Urinary bladder (tissue), 4 donors: ENCODE measurements at places on chromosomes 11 and 22. TPM values are rescaled to one million over a fixed set of nuclear protein-coding genes. Genes with fewer than 3 reads are reported as not detected.

DNA sequence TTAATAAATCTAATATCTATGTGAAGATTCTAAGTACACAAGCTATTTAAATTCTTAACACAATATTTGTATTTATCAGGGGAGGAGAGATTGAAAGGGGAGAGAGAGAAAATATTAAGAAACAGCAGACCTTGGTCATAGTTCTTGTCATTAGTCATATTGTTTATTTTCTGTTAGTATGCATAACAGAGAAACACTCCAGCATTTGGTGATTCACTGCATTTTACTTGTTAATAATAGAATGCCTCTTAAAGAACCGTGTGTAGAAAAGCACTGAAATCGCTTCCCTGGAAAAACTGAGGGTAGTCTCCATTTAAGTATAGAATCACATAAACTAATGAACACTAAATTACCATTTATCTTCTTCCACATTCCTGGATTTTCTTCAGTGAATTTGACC is 122.7 kb upstream of the TRPC6 start:
- no peak for DNase-seq

The TRPM5 gene
- 0.11 TPM for total RNA-seq

GRCh38 chr11:32333320-32333991 is 101.9 kb downstream of the WT1 start:
- no peak for DNase-seq

The PATE4 gene
- total RNA-seq, result not detected

- DNase-seq, result no peak
These were observed 27.3 kb downstream of the PARVB start for GRCh38 chr22:44051358-44051757.

DNA sequence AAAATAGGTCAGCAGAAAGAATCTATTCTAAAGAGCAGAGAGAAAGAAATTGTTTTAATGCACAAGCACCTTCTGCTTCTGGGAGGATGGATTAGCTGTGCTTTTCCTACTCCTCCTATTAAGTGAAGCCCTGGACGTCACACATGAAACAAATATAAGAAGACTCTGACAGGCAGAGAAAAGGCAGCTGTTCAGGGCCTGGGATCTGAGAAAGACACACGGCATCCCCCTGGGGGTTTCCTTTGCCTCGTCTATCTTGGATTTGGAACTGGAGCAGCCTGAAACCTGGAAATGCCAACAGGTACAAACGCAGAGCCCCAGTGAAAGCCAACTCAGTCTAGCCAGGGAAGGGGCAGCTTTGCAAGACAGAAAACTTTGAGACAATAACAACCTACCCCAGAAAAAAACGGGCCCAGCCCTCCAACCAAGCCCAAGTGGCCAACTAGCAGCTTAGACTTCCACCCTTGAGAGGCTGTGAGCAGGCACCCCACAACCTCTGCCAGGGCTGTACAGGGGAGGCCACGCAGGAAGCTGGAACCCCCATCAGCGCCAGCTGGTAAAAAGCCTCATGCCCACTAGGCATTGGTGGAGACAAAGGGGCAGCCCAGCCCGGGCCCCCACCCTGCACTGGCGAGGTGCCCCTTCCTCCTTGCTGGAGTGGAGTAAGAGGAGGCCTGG is 7.3 kb downstream of the CERK start:
- DNase-seq, result no peak

The OR51B2 gene
- 1.7 TPM for total RNA-seq

The LRRC74B gene
- not detected for total RNA-seq

- no peak for DNase-seq
These were observed 456.9 kb downstream of the BRD1 start for GRCh38 chr22:49370627-49371301.

- no peak for DNase-seq
These were observed 40.8 kb upstream of the ACCSL start for GRCh38 chr11:44006917-44007361.

GRCh38 chr11:31812383-31813381 is 1.6 kb upstream of the PAX6 start:
- DNase-seq, result no peak

DNA sequence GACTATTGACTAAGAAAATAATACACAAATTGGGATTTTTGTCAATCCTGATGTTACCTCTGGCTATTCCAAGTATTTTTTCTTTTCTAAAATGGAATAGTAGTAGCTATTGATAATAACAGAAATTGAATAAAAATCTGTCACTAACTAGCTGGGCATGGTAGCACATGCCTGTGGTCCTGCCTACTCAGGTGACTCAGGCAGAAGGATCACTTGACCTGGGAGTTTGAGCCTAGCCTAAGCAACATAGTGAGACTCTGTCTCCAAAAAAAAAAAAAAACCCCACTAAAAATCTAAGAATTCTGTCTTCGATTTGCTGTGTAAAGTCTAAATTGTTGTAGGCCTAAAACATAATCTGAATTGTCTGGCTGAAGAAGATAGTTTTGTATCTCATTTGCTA is 42.2 kb downstream of the FAM118A start:
- DNase-seq, result no peak

DNA sequence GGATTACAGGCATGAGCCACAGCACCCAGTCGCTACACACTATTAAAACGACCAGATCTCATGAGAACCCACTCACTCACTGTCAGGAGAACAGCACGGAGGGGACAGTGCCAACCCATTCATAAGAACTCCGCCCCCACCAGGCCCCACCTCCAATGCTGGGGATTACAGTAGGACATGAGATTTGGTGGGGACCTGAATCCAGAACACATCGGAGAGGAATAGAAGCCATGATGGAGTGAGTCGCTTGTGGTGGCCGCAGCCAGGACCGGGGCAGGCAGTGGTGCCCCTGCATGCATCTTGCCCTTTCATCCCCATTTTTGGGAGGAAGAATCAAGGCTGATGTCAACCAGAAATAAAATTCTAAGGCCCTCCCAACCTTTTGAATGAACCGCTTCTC is 8.7 kb downstream of the NADSYN1 start:
- no peak for DNase-seq

- DNase-seq, result no peak
These were observed 9.5 kb downstream of the GNB1L start for GRCh38 chr22:19845054-19845722.

The ZW10 gene
- 28.0 TPM for total RNA-seq

GRCh38 chr11:61975638-61976419 is 8.4 kb upstream of the FTH1 start:
- no peak for DNase-seq

GRCh38 chr11:74205181-74205580 is 34.1 kb downstream of the PPME1 start:
- DNase-seq, result no peak

GRCh38 chr11:60948250-60948649 is 3.7 kb downstream of the SLC15A3 start:
- no peak for DNase-seq

GRCh38 chr11:70915158-70915985 is 337.0 kb downstream of the SHANK2 start:
- DNase-seq, result no peak

- DNase-seq, result no peak
These were observed 130.4 kb upstream of the TEAD1 start for GRCh38 chr11:12543596-12544415.

GRCh38 chr22:25061605-25062376 is 109.3 kb downstream of the KIAA1671 start:
- no peak for DNase-seq

- peak; percentile 32 for DNase-seq
These were observed at the start of gene TMEM121B for GRCh38 chr22:17121233-17122195. TSS of gene TMEM121B (minus strand) at chr22:17121360. CDS start at chr22:17121127, 233 bp downstream.

GRCh38 chr11:23723861-23724260 is 773.0 kb upstream of the LUZP2 start:
- DNase-seq, result no peak

- no peak for DNase-seq
These were observed 34.3 kb downstream of the CTTN start for GRCh38 chr11:70432580-70432979.

GRCh38 chr22:50551160-50551752 is 5.6 kb downstream of the KLHDC7B start:
- no peak for DNase-seq

DNA sequence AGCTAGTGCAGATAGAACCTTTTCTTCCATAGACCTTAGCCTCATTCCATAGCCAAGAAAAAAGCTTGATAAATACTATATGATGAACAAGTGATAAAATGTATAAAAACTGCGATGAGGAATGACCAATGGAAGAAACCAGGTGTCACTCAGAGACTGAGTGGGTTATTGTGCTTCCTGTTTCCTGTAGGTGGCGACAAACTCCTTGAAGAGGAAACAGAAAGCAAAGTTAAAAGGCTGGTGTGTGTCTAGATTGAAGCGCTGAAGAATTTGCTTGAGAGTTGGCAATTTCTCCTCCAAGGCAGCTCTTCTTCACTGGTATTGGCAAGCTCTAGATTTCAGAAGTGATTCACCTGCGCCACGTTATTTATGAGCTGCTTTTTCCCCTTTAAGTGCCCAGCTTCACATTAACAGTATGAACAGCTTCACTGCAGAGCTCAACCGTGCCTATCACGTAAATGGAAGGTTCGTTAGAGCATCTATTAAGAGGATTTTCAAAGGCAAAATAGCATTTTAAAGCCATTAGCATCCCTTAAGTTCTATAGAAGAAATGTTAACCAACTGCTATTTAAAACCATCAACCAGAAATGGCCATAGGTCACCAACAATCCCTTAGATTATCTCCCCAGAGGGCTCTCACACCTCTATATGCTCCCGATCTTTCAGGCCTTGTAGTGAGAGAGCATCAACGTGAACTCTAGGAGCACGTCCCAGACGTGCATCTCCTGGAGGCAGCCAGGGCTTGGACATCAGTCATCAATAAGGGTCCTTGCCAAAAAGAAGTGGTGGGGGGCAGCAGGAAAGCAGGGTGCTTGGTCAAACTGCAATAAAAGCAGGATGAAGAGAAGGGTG is 179.4 kb downstream of the CADM1 start:
- peak; percentile 25 for DNase-seq

- DNase-seq, result no peak
These were observed 4.7 kb downstream of the FADS2 start for GRCh38 chr11:61832754-61833153.

DNA sequence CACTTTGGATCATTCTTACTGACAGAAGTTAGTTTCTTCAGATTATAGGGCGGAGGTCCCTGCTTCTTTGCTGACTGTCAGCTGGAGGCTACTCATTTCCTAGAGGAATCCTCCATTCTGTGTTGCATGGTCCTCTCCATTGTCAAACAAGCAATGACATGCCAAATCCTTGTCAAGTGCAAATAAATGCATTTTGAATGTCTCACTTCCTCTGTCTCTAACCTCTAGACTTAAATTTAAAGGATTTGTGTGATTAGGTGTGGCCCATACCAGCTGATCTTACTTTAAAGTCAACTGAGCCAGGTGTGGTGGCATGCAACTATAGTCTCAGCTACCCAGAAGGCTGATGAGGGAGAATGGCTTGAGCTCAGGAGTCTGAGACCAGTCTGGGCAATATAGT is 458.4 kb upstream of the CCDC179 start:
- no peak for DNase-seq

DNA sequence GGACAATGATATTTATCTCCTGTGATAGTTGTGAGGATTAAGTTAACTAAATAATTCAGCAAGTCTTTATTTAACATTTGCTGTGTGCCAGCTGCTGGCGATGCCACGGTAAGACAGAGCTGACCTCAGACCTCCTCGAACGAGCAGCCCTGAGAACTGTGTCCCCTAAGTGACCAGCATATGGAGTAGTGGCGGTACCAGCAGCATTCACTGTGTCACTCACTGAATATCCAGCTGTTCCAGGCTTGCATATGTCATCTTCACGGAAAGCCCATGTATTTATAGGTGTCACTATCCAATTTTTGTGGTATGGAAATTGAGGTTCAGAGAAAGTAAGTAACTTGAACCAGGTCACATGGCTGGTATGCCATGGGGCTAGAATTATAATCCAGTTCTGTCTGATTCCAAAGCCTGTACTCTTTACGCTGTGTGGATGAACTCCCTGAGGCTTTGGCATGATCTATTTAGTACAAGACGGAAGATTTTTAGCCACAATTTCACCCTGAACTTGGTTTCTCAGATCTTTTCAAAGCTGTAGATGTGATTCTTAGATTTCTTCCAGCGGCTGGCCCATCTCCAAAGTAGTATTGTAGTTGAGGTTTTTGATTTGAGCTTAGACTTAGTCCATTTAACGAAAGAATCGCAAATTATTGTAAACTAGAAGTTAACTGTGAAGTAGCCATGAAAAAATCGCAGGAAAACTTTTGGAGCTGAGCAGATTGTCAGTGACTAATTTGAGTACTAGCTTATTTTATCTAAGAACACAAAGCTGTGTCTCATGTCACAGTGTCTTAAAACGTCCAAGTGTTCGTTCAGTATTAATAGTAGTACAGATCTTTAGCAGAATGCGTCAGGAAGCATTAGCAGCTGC is 49.4 kb upstream of the MYO18B start:
- no peak for DNase-seq

The SCN4B gene
- total RNA-seq, result 4.8 TPM

- DNase-seq, result no peak
These were observed 46.1 kb downstream of the KCNC1 start for GRCh38 chr11:17780668-17781067.

DNA sequence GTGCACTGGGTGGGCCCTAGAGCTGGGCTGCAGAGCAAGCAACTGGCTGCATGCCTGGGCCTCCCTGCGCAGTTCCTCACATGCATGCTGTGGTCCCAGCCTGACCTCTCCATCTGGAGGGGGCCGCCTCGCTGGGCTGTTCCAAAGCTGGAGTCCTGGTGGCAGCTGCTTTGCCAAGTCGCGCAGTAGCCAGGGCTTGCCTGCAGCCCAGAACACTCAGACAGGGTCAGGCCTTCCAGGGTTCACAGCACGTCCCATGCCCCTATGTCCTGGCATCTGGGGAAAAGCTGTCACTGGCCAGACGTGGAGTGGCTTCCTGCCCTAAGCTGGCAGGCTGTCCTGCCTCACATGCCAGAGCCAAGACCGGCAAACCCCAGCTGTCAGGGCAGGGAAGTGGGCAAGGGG is 16.5 kb upstream of the CDC42EP2 start:
- no peak for DNase-seq

- DNase-seq, result no peak
These were observed 5.2 kb downstream of the TRAPPC4 start for GRCh38 chr11:119023741-119024140.

DNA sequence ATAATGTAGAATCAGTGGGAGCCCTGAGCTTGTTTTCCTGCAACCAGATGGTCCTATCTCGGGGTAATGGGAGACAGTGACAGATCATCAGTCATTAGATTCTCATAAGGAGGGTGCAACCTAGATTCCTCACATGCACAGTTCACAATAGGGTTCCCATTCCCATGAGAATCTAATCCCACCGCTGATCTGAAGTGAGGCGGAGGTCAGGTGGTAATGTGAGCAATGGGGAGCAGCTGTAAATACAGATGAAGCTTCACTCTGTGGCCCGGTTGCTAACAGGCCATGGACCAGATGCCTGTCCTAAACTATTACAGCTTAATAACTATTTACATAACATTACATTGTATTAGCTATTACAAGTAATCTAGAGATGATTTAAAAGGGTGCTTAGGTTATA is 17.0 kb downstream of the DIXDC1 start:
- no peak for DNase-seq

DNA sequence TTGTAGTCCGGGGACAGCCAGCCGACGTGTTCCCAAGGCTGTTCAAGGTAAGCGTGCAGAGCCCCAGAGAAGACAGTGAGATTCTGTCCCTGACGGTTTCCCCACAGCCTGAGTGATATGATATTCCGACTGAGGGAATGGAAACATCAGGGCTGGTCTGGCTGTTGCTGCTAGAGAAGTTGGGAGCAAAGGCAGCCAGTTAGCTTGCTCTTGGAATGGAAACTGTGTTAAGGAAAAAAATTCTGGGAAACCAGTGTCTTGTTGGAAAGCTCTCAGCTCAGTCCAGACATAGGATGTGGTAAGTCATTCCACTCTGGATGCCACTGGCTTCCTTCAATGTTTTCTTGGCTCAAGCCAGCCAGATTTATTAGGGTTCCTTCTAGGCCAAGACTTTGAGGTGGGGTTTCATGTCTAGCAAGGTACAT is 8.8 kb downstream of the CRY2 start:
- DNase-seq, result no peak

The MMP12 gene
- 3.8 TPM for total RNA-seq
